ENCODE measurements at places on chromosomes 7 and 10.

- DNase-seq = no peak
Measured at GRCh38 chr7:37333075-37333474, 115.6 kb downstream of the ELMO1 start.

DNA sequence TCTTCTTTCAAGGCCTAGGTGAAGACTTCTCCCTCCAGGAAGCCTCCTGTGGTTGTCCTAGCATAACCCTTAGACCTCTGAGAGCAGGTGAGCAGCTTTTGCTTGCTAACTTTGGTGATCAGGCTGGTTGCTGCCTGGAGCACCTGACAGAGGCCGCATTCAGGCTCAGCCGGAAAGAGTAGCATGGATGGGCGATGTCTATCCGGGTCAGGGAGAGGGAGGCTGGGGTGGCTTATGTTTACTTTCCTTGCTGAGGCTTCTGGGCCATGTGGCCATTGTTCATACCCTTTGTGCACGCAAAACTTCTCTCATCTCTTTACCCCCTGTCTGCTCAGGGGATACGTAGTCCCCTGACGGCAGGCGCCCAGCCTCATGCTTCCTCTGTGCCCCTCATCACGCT is 27.4 kb upstream of the PCBD1 start:
- DNase-seq = no peak

GRCh38 chr10:49169776-49170175 is 18.4 kb downstream of the TMEM273 start:
- DNase-seq = no peak

DNA sequence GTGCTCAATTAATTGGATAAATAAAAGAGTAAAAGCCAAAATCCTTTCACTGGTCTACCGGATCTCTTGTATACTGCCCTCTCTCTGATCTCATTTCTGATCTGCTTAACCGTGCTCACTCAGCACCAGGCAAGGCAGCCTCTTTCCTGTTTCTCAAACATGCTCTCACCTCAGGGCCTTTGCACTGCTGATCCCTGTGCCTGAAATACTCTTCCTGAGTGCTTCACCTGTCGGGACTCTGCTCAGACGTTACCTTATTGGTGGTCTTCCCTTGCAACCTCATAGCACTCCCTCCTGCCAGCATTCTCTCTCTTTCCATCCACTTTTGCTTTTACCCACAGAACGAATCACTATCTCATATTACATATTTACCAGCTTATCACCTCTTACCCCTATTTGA is 55.6 kb downstream of the NPY start:
- no peak for DNase-seq
